H7 (cell line): ENCODE measurements at places on chromosomes 5 and 9. TPM values are rescaled to one million over a fixed set of nuclear protein-coding genes. Genes with fewer than 3 reads are reported as not detected.
A peak's percentile ranks its signal among the peaks of the same experiment; 100 is the strongest.

DNA sequence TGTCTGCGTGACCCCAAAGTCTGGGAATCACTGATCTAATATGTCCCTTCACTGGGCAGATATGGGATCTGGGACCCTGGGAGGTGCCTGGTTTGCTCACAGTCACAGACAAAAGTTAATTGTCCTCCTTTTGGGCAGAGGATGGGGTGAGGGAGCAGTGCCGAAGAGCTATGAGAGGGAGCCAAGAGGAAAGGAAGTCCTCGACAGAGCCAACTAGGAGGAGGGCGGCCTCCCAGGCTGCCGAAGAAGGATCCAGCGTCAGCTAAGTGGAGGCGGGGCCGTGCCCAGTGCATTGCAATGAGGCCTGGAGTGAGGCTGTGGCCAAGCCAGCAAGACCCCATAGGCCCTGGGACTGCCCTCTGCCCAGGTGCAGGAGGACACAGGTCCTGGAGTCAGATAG, 11.4 kb downstream of the AIF1L start:
- peak; percentile 41 for DNase-seq

GRCh38 chr5:173454361-173454735, 126.1 kb upstream of the STC2 start:
- no peak for DNase-seq

DNA sequence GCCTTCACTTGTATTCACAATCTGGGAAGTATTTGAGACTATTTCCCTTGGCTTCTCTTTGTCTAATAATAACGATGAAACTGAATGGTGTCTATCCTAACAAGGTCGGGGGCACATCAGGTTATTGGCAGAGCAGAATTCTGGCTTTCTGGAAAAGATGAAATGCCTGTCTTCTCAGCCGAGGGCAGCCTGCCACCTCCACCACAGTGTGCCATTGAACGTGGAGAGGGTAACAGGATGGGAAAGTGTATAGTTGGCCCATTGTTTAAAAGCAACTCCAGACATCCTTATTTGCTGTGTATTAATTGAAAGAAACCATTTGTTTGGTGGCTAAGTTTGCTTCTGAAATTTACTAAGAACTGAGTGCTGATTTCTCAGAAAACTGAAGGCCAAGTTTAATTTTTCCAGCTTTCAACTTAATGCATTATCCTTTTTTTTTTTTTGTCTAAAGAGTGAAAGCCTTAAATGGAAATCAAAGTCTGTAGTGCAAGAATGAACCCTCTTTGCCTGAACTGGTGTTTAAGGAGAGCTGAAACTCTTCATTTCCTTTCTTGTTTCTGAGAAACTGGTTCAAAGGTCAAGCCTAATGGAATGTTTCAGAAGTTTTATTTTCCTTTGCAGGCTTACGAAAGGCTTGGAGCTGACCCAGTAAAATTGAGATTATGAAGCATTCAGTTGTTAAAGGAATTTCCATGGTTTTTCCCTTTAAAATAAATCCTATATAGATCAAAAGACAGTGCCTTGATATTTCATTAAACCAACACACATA, 563.7 kb upstream of the DAP start:
- DNase-seq, result no peak

- peak; percentile 37 for DNase-seq
Observed at GRCh38 chr9:125430161-125431011, 168.8 kb downstream of the GAPVD1 start.

DNA sequence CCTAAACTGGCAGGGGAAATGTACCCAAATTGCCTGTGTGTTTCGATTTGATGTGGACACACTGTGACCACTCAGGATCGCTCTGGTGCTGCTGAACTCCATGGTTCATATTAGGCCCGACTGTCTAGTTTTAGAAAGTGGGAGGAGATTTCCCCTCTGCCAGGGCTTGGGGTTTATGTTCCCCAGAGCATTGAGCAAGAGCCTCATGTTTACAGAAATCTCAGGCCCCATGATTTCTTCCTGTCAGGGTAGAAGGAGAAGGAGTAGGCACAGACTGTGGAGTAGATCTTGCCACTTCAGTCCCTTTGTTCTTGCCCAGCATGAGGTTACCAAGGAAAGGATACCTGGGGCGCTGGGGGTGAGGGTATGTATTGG, 40.8 kb upstream of the GLRX start:
- no peak for DNase-seq

- no peak for DNase-seq
Observed at GRCh38 chr5:122183098-122183787, 53.9 kb downstream of the ZNF474 start.

DNA sequence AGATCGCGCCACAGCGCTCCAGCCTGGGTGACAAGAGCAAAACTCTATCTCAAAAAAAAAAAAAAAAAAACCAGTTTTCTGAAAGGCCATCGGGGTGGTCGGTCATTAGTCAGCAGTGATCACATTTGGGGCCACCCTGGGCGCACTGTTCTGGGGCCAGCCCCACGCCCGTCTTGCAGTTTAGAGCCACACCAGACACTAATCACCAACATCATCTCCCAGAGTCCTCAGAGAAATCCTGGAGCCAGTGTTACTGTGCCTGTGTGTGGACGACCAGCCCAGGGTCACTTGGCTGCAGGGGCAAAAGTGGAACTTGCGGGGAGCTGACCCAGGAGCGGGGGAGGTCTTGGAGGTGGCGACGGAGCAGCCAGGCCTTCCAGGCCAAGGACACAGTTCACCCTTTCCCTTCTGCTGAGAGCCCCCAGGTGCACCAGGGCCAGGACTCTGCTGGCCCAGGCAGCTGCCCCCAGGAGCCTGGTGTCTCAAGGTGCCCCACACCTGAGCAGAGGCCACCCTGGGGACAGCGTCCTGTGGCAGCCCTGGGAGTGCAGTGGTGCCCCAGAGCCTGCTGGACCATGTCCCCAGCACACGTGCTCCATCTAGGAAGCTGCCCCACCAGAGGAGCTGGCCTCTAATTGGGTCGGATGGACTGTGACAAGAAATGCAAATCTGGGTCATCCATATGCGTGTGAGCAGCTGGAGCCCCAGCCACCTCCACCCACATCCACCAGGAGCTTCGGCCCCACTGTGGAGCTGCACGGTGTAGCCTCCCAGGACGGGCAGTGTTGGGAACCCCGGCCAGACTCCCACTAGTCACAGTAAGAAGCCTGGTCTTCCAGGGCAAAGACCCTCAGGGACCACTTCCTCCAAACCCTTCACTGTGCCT, 51.1 kb downstream of the NEK6 start:
- DNase-seq, result no peak

DNA sequence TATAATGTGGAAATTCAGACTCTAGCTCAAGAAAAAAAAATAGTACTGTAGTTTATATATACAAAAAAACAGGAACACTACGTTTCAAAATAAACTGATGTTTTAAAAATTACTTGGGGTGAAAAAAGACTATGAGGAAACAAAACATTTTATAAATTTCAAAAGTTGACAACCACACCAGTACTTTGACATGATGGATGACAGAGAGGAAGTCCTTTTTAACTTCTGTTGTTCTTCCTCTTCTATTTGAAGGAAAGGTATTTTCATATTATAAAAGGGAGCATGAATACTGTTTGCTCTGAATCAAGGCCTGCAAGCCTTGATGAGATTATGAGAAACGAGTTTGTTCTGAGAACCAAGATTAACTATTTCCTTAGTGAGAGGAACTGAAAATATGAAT, 456.9 kb downstream of the TAF11L14 start:
- no peak for DNase-seq

DNA sequence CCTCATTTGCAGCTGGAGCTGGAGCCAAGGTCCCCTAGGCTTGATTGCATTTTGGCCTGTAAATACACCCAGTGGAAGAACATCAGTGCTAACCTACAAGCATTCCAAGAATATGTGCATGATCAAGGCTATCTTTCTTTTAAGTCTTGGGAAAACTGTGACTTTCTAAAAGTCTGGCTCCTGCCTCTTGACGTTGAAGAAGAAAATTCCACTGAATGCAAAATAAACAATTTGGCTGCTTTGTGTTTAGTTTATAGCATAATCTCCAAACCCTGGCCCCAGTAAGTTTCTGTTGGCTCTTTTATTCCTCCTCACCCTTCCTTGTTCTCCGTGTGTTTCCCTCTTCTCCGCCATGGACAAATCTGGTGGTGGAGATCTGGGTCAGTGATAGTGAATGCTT, 109.3 kb upstream of the TLE1 start:
- no peak for DNase-seq

- no peak for DNase-seq
Observed at GRCh38 chr9:34227445-34227844, 48.6 kb downstream of the UBAP1 start.

GRCh38 chr5:62214701-62215100, 91.3 kb upstream of the KIF2A start:
- no peak for DNase-seq

GRCh38 chr5:76470976-76471375, 67.9 kb downstream of the IQGAP2 start:
- no peak for DNase-seq

The NR6A1 gene
- 91.1 and 97.7 TPM in 2 replicates for total RNA-seq

The SUSD3 gene
- total RNA-seq, result 20.3 and 25.1 TPM in 2 replicates

The CBY3 gene
- 0.44 TPM in 1 of 2 replicates, not detected in the other for total RNA-seq

The FOXD4L5 gene
- total RNA-seq, result not detected in 2 replicates

The PCDHB12 gene
- total RNA-seq, result not detected in 2 replicates

The GMCL2 gene
- total RNA-seq, result not detected in 2 replicates

The SLC45A2 gene
- 0.14 TPM in 1 of 2 replicates, not detected in the other for total RNA-seq

The SHISAL2B gene
- 15.4 and 22.5 TPM in 2 replicates for total RNA-seq

The PCDHGA4 gene
- total RNA-seq, result 0.03 TPM in 1 of 2 replicates, not detected in the other

The PCDHGB6 gene
- 1.7 and 1.9 TPM in 2 replicates for total RNA-seq

The PCDHB1 gene
- total RNA-seq, result 0.10 and 0.30 TPM in 2 replicates
